ENCODE measurements at places on chromosomes 3 and 15.

GRCh38 chr3:2211568-2211967 is 112.9 kb downstream of the CNTN4 start:
- no peak for DNase-seq

DNA sequence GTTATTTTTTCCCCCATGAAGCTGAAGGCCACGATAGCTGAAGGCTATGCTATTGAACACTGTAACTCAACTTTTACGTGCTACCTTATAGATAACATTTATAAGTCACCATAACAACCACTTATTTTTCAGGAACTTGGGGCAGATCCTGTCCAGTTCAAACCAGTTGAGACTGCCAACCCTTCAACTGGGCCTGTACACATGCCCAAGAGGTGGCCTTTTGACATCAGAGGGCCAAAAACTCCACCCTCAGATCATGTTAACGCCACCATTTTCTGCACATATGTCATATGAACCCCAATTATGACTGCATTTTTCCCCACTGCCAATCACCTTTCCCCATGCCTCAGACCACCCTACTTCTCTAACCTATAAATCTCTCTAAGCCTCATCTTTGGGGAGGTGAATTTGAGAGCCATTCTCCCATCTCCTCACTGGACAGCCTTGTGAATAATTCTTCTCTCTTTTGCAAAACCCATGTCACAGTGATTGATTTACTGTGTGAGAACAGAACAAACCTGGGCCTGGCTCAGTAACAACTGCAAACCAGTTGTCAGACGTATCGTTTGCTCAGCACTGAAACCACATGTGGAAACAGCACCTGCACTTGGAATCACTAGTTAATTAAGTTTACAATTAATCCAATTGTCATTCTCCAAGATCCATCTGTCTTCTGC is 42.5 kb downstream of the ZNF445 start:
- no peak for DNase-seq

GRCh38 chr15:77120576-77120975 is 49.7 kb upstream of the TSPAN3 start:
- DNase-seq: no peak

GRCh38 chr15:73398861-73399260 is 30.1 kb upstream of the HCN4 start:
- DNase-seq: no peak

DNA sequence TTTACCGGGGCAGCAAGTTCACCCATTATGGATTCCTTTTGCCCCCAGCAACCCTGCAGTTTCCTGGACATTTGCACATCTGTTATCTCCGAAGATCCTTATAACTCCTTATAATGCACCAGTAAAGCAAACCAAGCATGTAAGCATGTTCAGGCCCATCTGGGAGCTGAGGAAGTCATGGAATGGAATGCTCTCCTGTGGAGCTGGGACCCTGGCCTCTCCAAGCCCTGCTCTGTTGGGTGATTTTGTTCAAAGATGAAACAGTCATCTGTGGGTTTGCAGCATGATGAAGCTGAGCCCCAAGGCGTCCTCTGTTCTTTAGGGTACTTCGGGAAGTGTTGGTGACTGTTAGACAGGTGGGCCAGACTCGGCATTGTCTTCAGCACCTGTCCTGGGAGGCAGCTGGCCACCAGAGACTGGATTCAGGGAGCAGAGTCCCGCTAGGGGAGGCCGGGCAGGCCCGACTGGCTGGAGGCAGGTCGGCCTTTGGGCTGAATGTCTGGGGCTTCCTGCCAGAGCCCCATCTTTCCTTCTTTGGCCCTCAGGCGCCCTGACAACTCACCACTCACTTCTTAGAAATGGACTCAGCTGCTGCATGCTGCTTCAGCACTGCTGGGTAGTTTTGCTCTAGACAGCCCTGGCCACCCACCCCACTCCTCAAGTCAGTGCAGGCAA is 3.9 kb downstream of the DNAH1 start:
- no peak for DNase-seq

DNA sequence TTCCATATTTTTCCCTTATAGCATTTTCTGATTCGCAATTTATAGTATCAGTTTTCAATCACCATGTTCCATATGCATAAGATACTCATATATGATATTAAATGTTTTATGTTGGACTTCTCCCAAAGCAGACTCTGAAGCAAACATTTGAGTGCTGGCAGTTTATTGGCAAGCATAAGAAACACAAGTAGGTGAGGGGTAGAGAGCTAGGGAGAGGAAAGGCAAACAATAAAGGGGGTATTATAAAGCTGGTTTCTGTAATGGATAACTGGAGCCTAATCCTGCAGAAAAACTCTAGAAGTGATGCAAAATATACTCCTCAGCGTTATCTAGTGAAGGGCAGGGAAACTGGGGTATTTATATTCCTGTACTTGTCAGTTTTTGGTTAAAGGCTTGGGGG is 491.5 kb upstream of the TGFBR2 start:
- DNase-seq: no peak

DNA sequence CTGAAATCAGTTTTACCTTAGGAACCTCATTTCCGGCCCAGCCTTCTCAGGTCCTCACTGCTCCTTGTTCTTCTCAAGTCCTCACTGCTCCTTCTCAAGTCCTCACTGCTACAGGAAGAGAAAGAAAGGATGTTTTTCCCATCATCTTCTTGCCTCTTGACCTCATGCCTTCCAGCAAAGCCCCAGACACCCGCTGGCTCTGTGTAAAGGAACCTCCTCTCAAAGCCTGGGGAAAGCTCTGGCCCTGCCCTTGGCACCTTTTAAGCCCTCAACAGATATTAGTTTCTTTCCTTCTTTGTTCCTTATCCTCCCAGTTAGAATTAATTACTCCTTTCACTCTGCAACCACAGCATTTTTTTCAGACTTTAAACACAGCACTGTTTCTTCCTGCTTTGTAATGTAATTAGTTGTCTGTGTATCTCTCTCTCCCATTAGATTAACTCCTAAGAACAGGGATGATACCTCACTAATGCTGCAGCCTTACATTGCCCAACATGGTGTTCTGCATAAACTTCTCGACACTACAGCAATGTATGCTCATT is 4.0 kb upstream of the WDR49 start:
- DNase-seq: no peak

Data from pancreas (tissue), 10 donors.